ENCODE measurements at places on chromosomes 6 and 20. TPM values are rescaled to one million over a fixed set of nuclear protein-coding genes. Genes with fewer than 3 reads are reported as not detected.
A peak's percentile ranks its signal among the peaks of the same experiment; 100 is the strongest.

GRCh38 chr20:51227744-51228143, 204.8 kb upstream of the KCNG1 start:
- DNase-seq = no peak

- no peak for DNase-seq
Measured at GRCh38 chr6:124819346-124819745, 142.9 kb upstream of the RNF217 start.

DNA sequence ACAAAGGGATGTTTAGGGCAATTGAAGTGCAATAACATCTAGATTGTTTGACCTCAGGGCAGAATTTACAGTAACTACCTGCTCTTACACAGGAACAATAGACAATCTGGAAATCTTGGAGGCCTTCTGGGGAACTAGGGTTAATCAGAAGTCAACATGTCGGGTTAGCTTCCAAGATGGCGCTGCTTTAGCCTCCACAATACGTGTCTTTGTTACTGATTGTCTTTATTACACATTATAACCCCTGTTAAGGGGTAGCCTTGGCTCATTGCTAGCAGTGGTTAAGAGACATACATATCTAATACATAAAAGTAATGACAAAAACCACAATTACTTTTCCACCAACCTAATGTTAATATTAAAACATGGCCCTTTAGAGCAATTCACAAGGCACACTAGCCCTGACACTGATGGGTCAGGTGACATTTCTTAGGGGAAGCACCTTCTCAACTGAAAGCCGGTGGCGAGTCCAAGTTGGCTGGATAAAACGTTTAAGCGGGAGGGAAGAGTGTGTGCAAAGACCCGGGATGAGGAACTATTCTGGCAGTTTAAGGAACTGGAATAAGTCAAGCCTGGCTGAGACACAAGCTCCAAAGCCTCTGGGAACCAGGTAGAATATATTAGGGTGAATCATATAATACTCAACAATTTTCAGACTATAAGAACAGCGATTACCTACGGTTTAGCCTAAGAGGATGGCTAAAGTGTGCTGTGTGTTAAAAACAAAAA, 236.9 kb downstream of the BCAS1 start:
- no peak for DNase-seq

DNA sequence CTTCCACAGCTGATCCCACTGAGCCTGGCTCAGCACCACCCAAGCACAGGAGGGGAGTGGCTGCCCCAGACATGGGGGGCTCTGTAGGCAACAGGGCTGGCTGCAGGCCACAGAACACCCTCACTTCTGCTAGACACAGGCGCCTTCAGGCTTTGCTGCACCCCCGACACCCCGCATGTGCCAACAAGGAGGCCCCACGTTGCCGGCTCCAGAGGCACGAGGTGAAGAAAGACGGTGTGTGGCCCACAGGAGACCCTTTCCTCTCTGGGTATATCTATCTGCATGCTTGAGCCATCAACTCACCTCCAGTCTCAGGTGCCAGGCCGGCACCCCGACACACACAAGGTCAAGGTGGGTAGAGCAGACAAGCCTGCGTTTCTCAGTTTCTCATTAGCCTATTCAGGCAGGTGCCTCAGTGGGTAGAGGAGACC, 158.3 kb downstream of the DLL1 start:
- DNase-seq = no peak

DNA sequence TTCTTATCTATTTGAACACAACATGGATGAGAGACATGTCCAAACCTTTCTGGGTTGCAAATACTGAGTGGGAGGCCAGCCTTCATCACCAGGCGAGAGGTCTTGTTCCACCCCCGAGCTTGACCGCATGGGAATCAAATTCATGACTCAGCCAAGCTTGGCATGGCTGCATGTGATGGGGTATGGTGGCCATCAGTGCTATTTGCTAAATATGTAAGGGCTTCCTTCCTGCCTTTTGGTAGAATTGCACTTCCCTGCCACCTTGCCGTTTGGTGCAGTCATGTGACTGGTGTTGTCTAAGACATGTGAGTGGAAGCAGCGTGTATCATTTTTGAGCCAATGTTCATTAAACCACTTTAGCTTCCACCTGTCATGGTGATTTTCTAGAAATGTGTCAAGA, 508.9 kb upstream of the SULF2 start:
- DNase-seq = peak; percentile 37

- no peak for DNase-seq
Measured at GRCh38 chr6:100457311-100457990, 7.3 kb downstream of the SIM1 start.

DNA sequence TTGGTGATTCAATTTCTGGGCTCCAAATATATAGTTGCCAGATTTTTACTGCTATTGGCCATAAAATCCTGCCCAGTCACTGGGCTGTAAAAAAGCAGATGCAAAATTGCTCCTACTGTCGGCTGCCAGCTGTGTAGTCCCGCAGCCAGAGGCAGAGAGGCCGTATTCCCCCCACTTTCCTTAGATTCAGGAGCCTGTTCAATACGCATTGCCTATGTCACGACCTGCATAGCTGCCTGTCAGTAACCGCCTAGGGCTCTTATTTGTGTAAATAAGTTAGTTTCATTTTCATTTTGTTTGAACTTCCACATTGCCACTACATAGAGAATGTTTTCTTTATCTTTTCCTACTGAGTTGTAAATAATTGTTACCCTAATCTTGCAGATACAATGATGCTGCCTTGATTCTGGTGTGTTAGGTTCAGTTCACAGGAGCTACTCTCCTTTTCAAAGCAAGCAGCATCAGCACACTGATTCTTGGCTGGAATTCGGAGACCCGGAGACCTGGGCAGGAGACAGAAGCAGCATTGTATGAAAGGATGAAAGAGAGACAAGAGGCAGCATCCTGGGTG, 46.0 kb upstream of the UST start:
- DNase-seq = peak; percentile 56

DNA sequence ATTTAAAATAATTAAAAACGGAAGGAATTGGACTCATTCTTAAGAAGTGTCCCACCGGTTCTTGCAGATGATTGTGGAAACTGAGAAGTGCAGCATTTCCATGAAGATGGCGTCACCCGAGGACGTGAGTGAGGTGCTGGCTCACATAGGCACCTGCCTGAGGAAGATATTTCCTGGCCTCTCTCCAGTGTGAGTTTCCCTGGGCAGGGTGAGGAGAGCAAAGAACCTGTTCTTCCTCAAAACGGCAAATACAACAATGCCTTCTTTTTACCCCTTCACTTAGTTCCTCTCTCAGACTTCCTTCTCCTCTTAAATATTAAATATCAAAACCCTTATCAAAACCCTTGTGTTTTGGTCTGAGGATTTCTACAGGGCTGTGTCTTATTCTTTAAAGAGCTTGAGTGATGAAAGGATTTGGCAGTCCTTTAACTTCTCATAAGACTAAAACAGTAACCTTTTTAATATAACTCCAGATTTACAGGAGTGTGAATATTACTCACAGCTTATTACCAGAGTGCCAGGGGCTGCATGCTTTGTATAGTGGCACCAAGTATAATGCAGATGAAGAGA, 156.3 kb downstream of the CARMIL1 start:
- no peak for DNase-seq

- peak; percentile 36 for DNase-seq
Measured at GRCh38 chr6:146598772-146599405, at the start of gene ADGB. Gene ADGB, plus strand, starts transcription at chr6:146598972. Its CDS starts 69 bp downstream, at chr6:146599041.

GRCh38 chr6:157240059-157240959, 83.0 kb downstream of the TMEM242 start:
- peak; percentile 44 for DNase-seq

GRCh38 chr6:81331526-81331925, 421.0 kb downstream of the TENT5A start:
- DNase-seq = peak; percentile 38

DNA sequence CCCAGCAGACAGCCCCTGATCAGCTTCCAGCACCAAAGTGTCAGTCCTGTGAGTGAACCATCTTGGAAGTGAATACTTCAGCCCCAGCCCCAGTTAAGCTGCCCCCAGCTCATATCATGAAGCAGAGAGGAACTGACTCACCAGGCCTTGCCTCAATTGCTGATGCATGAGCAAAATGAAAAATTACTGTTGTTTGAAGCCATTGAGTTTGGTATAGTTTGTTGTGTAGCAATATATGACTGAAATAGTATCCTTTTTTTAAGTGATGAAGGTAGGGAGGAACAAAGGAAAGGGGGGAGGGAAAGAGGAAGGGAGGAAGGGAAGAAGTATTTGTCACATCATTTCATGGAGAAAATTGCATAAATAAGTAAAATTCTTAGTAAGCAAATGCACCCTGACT, 266.4 kb downstream of the MAFB start:
- DNase-seq = no peak

- no peak for DNase-seq
Measured at GRCh38 chr20:62872862-62873261, 11.2 kb upstream of the TCFL5 start.

- DNase-seq = peak; percentile 100
Measured at GRCh38 chr6:105164418-105164817, 15.4 kb downstream of the POPDC3 start.

GRCh38 chr6:145051661-145052060, 683.7 kb downstream of the EPM2A start:
- DNase-seq = no peak

DNA sequence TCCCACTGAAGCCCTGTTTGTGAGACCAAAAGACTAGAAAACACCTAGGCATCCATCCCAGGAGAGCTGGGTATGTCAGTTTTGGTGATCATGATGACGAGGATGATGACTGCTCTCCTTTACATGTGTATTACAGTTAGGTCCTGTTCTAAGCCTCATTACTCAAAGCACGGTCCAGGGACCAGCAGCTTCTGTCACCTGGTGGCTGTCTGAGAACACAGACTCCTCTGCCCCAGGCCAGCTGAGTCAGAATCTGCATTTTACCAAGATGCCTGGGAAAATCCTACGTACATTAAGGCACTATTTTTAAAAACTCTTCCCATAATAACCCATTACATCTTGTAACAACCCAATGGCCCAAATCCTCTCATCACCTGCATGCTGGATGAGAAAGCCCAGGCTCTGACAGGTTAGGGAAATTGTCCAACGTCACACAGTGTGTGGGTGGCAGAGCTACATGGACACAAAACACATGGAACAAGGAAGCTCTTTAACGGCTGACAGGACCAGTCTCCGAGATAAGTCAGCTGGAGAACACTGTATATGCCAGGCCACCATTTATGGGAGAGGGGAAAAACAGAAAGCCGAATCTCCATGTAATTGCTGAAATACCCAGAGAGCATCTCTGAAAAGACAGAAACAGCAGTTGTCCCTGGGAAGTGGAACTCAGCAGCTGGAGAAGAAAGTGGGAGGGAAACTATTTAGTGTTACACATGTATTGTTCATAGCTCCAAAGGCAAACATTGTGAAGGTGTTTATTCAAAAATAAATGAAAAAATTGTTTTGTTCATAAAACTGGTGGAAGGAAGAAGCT, 65.4 kb downstream of the BMP7 start:
- DNase-seq = no peak

DNA sequence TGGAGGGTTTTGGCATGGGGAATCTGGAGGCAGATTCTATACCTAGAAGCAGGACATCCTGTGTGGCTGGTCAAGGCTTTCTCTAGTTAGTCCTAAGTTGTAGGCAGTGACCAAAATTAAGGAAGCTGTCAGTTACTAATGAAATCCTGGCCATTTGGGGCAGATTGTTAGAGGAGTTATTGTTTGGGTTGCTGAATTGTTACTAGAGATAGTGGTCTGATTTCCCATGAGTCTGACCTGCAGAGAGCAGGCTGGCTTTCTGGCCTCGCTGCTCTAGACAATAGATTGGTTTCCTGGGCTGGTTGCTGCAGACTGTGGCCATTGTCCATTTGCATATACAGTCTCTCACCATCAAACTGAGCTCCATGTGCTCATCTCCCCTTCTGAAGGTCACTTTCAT, 205.0 kb upstream of the SASH1 start:
- no peak for DNase-seq

DNA sequence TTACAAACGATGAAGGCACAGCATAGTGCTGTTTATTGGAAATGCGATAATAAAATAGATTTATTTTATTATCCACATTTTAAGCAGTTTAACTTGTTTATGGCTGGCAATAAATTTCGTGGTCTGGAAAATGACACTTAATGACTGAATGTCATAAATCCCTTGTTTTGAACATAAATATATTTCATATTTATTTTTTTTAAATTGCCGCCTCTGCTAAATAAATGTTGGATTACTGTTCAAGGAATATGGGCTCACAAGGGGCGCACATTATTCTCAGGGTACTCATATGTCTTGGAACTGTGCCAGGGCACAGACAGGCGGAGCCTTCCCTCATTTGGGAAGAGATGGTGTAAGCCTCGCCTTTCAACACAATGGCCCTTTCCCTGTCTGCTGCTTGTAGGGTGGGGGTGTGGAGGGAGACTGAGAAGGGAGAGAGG, 134.3 kb downstream of the PXDC1 start:
- no peak for DNase-seq

DNA sequence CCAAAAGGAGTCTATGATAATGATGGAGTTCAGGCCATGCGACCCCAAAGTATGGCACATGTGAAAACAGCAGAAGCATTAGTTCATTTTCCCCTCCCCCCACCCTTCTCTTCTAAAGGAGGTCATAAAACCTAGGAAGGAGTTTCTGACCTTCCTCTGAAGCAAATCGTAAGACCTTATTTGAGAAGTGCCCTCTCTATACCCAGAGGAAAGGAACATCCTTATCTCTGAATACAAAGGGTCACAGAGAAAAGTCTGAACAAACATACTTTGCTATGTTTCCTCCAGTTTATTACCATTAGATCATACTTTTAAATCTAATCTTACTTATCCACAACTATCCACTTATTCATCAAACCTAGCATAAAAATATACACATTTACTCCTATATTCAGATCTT, 48.6 kb downstream of the SLX4IP start:
- no peak for DNase-seq

DNA sequence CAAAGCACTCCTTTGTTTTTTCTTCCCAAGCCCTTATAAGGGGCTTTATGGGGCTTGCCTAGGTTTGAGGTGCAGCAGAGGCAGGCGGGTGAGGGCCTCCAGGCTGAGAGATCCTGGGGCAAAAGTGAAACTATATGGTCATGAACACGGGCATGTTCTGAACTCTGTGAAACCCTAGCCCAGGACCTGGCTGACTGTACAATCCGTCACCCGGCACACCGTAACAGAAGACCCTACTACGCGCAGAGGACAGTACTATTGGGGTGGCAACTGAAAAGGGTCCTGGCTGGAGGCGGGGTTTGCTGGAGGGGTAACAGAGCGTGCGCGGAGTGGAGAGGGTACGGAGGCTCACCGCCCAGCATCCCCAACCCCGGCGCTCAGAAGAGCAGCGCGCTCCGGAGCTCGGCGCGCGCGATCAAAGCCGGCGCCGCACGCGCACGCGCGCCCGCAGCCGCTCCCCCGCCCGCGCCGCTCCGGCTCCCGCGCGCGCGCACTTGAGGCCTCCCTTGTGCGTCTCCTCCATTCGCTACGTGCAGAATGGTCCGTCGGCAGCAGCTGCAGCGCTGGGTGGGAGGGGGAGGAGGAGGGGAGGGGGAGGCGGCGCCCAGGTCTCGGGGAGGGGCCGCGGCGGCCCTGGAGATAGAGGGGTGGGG, 54.2 kb downstream of the MRPL14 start:
- peak; percentile 91 for DNase-seq

GRCh38 chr20:48454671-48455490, 372.9 kb downstream of the PREX1 start:
- no peak for DNase-seq

The RNF8 gene
- 23.6 TPM for total RNA-seq

The SIRPD gene
- not detected for total RNA-seq

The NRSN1 gene
- total RNA-seq = not detected

The LY86 gene
- total RNA-seq = not detected

The C6orf163 gene
- 0.46 TPM for total RNA-seq

The SASH1 gene
- total RNA-seq = 23.1 TPM

The POPDC3 gene
- total RNA-seq = 64.8 TPM
